ENCODE measurements at places on chromosomes 7 and 10. TPM values are rescaled to one million over a fixed set of nuclear protein-coding genes. Genes with fewer than 3 reads are reported as not detected.

The CPXM2 gene
- total RNA-seq, result 5.5 TPM

The ZNF425 gene
- total RNA-seq, result 7.1 TPM

The TRPV6 gene
- 0.46 TPM for total RNA-seq

DNA sequence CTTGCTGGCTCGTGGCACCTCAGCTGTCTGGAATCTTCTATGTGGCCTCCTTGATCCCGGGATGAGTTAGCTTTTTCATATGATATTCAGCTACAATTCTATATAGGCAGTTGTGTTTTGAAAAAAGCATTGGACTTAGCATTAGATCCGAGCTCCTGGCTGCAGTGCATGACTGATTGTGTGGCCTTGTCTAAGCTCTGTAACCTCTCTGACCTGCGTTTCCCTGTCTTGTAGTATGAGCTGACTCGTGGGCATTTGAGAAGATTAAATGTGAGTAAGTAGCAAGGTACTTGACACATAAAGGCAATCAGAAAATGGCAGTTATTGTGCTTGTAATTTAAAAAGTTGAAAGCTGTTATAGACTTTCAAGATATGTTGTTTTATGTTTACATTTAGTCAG lies 85.9 kb downstream of the CCNY start:
- DNase-seq, result no peak

GRCh38 chr10:92082583-92083280 lies 159.2 kb downstream of the BTAF1 start:
- no peak for DNase-seq

GRCh38 chr10:59064759-59065539 lies 111.5 kb upstream of the PHYHIPL start:
- DNase-seq, result no peak

DNA sequence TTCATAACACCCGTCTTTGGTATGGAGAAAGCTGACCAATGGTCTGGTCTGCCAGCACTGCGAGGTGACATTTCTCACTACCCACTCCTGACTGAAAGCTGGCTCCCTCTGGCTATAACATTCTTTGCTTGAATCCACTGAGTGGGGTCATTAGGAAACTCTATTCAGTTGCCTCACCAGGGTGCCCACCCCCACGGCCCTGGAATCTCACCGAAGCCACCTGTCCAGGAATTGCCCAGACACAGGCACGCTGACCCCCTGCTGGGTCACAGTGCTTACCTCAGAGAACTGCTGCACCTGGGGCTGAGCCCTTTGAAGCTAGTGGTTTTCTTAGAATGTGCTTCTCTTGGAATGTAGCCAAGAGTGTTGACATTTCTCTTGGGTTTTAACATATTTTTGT lies 28.6 kb downstream of the HECW1 start:
- peak; percentile 30 for DNase-seq

- DNase-seq, result peak; percentile 31
These were observed 8.6 kb downstream of the RAPGEF5 start for GRCh38 chr7:22348379-22348778.

DNA sequence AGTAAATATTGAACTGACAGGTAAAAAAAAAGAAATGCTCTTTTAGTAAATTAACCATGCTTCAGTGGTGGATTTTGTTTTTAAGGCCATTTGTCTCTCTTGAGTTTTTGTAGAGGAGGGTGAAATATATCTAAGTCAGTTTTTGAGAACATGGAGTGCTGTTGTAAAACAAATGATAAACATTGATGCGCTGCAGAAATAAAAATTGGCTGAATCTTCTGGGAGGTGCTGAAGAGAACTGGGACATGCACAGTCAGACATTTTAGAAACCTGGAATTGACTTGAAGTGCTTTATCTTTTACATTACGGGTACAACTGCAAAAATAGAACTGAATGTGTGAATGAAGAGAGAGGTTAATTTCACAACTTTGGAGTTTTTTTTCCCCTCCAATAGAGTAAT lies 203.0 kb upstream of the HDAC9 start:
- no peak for DNase-seq

DNA sequence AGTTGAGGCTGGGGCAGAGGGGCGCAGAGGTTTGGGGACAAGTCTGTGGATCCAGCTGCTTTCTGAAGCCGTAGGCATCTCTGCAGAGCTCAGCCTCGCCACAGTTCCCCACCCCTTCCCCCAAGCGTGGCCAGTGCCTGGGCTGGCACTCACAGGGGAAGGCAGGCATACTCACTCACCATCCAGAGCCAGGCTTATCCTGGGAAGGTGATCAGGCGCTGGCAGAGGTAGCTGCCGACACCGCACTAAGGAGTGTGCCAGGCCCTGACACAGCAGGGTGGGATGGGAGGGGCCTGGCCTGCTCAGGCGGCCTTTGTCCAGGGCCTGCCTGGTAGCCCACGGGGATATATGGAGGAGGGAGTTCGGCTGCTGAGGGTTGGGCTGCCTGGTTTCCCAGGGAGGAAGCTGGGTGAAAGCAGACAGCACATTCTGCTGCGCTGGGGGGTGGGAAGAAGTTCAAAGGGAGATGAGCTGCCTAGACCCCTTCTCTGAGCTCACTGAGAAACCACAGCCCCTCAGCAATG lies 15.9 kb downstream of the VSIR start:
- no peak for DNase-seq

DNA sequence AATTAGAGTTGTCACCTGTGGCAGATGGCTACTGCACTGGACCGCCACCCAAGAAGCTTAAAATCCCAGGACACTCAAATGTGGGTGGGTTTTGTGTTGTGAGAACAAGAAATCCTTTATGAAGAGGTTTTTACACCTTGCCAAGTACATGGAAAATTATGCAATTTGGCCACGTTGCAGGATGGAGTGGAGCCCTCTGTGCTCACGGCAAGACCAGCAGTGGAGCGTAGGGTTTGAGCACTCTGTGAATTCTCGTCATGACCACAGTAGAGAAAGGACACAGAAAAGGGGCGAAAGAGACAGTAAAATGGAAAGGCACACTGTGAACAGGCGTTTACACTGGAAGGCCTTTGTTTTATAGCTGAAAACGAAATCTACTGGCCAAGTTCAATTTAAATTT lies 222.6 kb downstream of the ADARB2 start:
- DNase-seq, result no peak

DNA sequence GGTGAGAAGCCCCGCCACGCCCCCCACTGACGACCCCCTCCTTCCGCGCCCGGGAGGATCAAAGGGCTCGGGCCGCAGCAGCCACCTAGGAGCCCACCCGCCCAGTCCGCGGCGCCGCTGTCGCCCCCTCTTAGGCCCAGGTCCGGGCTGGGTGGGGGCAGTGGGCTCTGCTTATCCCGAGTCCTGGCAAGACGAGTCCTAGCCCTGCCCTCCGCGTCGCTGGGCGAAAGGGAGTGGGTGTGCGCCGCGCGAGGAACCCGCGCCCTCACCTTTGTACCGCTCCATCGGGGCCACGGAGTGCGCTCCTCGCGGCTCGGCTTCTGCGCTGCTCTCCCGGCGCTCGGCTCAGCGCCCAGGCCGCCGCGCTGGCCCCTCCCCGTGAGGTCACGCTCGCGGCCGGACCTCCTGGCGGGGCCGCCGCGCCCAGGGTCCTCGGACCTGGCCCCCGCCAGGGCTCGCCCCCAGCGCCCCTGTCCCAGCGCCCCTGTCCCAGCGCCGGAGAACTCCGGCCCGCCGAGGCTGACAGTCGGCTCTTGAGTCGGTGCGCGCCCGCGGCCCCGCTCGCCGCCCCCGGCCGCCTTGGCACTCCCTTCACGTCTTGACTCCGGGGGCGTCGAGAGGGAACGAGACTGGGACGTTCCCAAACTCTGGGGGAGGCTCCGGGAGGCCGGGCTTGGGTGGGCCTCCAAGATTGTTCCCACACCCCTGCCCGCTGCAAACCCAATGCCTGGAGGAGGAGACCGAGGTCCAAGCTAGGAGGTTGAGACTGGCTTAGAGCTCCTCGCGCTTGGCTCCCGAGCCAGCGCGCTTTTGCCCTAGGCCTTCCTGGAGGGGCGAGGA lies at the start of gene AFAP1L2:
AFAP1L2 (minus strand) TSS at position 332 of the 840 bp plus-strand sequence; CDS start at position 285, 47 bp downstream.
- no peak for DNase-seq
